ENCODE measurements at places on chromosomes 4 and X. TPM values are rescaled to one million over a fixed set of nuclear protein-coding genes. Genes with fewer than 3 reads are reported as not detected.

GRCh38 chr4:32196950-32197688 is 1477.0 kb downstream of the PCDH7 start:
- no peak for DNase-seq

GRCh38 chr4:78369679-78370078 is 181.9 kb upstream of the ANXA3 start:
- no peak for DNase-seq

- DNase-seq: no peak
Measured at GRCh38 chr4:37268319-37268718, 23.8 kb downstream of the NWD2 start.

DNA sequence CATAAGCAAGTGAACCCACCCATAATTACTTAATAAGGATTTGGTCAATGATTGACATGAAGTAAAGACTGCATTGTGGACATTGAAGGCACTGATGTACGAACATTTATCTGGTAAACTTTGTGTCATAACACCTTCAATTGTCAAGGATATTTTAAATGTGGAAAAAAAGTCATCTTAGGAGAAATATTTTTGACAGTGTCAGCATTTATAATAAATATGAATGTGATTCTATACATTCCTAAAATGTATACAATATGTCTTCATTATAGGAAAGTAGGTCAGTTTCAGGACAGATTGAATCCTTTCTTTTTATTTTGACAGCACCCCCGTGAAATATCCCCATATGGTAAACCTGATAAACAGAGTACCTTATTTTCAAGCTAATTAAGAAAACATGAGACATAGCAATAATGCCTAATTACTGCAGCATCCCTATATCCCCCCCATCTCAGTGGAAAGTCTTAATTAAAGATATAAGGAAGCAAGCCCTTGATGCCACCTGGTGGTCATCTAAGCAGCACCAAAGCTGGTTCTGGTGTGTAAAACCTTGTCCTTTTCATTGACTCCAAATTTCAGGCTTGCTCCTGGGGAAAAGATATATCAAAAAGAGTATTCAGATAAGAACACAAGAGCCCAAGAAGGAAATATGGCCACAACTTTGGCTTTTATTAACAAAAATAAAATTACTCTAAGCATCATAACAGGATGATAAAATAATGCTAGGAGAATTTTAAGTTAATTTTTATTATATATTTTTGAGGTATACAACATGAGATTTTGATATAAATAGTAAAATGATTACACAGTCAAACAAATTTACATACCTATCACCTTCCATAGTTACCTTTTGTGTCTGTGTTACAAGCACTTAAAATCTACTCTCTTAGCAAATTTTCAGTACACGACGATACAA is 379.7 kb downstream of the TLL1 start:
- peak; percentile 3 for DNase-seq

PRKG2 gene
- polyA plus RNA-seq: not detected

- no peak for DNase-seq
Measured at GRCh38 chr4:7185487-7186030, 6.8 kb upstream of the SORCS2 start.

DNA sequence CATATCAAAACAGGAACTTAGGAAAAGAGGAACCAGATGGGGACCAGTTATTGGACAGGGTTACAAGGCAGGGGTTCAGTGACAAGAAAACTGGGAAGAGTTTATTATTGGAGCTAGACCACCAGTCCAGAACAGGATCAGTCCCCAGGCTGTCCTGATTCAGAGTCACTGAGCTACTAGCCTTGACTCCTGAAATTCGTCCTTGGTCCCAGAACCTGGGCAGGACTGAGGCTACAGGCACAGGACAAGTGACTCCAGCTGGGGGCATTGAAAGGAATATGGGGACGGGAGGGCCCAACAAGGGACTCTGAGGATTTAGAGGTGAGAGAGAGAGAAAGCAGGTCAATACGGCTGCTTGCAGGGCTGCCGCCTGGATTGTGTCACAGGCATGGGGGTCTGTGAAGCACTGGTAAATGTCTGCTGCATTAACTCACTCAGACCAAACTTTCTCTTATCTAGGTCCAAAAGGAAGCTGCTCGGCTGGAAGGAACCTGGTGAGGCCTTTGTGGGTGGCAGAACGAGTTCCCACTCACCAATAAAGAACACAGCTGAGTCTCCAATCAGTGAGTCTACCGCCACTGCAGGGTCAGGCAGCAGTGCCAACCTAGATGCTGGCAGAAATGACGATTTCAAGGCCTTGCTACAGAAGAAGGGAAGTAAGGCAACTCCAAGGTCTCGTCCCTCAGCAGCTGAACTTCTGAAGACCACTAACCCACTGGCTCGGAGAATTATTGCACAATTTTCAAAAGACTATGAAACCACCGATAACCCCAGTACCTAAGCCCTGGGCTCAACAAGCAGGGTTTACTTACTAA is 11.3 kb upstream of the RTL5 start:
- no peak for DNase-seq

WAS gene
- polyA plus RNA-seq: 0.30 TPM
